ENCODE measurements at places on chromosomes 1 and 21.

DNA sequence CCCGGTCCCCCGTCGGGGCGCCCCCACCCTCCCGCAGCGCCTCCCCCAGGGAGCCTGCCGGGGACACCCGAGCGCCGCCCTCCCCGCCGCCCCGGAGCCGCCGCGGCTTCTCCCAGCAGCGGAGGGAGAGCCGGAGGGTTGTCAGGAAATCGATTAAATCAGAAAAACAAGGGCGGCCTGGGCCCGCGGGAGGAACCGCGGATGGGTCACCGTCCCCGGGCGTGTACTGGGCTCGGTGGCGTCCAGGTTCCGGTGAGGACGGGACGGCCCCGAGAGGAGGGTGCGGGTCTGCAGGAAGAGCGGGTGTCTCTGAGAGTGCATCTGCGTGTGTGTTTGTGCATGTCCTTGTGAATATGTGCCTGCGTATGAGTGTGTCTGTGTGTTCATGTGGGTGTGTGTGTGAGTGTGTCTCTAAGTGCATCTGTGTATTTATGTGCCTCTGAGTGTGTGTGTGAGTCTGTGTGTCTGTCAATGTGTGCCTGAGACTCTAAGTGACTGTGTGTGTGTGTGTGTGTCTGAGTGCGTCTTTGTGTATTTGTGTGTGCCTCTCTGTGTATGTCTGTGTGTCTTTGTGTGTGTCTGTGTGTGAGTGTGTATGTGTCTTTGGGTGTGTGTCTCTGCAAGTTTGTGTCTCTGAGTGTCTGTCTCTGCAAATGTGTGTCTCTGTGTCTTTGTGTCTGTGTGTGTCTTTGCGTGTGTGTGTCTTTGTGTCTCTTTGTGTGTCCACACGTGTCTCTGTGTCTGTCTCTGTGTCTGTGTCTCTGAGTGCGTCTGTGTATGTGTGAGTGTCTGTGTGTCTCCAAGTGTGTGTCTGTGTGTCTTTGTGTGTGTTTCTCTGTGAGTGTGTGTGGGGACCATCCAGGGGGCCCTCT, 1.1 kb downstream of the SPSB1 start:
- no peak for DNase-seq

- DNase-seq = no peak
Measured at GRCh38 chr21:44013380-44014088, 1.4 kb downstream of the TRAPPC10 start.

DNA sequence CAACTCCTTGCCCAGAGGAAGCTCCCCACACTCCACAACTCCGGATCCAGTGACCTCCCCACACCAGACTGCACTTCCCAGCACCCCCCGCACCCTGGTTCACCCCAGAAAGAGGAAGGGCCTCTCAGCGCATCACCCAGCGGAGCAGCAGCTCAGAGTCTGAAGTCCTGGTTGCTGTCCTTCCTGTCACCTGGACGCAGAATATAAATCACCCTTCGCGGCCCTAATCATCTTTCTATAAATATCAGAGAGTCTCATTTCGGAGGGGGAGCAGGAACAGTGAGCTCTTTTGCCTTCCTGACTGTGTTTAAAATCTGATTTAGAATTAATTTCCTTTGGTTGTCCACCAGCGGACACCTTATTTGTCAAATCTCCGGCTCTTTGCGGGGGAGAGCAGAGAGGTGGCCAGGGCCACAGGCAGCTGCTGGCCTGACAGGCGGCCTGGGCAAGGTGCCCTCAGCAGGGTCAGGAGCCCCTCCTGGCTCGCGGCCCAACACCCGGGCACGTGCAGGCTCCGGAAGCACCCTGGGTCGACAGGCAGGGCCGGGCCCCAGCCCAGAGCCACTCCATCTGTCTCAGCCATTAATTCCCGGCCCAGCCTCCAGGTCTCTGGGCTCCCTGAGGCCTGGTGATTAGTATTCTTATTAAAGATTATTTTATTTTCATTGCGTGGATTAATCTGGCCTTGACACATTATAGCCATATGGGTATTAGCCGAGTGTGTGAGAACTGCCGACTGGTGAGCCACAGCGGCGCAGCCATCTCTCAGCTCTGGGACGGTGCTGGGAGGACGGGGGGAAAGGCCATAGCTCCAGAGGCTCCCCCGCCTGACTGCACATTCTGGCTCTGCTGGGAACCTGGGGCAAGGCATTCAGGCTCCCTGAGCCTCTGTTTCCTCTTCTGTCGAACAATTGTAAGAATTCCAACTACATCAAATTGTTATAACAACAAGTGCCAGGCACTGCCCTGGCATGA, 19.7 kb downstream of the EPHA8 start:
- no peak for DNase-seq

DNA sequence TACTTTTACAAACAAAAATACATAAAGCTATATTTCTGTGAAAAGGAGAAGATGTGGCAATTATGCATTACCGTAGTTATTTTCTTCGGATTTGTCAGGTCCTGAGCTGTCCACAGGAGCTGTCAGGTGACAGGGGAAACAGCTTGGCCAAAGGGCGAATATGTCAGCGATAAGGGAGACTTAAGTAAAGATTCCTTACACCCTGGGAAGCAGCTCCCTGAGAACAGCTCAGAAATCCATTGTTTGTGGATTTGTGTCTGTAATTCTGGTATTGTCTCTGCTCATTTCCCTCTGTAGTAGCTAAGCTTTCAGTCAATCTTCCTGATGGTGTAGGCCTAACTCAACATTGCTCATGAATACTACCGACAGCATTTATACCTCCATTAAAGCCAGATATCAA, 7.1 kb upstream of the CD34 start:
- DNase-seq = no peak

- DNase-seq = no peak
Measured at GRCh38 chr1:21205416-21205815, 28.7 kb upstream of the EIF4G3 start.

DNA sequence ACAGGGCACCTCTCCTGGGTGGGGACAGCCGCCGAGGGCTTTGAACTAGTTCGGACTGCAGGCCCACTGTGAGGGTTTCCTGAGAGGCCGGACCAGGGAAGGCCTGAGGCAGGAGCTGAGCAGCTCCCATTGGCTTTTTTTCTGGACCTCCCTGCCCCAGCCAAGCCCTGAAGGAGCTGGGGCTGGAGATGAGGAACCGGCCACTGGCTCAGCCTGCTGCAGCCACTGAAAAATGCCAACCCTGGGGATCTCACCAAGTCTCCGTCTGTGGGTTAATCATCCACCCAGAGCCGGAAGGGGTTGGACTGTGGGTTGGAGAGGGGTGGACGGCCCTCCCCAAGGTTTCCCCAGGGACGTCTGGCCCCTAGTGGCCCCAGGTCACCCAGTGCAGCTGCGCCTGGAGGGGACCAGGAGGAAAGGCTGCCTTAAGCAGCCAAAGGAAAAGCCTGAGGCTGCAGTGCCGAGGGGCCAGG, 2.5 kb downstream of the VWA1 start:
- no peak for DNase-seq

DNA sequence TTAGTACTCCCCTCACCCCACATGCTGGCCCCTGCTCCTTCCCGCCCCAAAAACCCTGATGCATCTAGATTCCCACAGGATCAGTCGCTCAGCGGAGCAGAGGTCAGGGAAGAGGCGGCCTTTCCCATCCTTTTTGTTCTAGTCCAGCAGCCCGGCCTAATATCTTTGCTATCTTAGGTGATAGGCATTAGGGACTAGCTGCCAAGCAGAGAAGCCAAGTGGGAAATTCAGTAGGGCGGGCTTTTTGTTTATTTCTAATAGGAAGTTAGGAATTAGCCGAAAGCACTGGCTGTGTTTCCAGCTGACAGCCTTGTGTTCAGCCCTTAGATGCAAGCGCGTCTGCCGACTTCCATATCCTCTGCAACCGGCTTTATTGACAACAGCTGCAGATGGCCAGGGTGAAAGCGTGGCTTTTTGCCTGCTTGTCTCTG, 59.0 kb upstream of the BCAR3 start:
- DNase-seq = no peak

GRCh38 chr1:180945151-180945550, 32.5 kb downstream of the KIAA1614 start:
- DNase-seq = peak; percentile 86

- DNase-seq = no peak
Measured at GRCh38 chr1:71561206-71561605, 480.4 kb upstream of the ZRANB2 start.

DNA sequence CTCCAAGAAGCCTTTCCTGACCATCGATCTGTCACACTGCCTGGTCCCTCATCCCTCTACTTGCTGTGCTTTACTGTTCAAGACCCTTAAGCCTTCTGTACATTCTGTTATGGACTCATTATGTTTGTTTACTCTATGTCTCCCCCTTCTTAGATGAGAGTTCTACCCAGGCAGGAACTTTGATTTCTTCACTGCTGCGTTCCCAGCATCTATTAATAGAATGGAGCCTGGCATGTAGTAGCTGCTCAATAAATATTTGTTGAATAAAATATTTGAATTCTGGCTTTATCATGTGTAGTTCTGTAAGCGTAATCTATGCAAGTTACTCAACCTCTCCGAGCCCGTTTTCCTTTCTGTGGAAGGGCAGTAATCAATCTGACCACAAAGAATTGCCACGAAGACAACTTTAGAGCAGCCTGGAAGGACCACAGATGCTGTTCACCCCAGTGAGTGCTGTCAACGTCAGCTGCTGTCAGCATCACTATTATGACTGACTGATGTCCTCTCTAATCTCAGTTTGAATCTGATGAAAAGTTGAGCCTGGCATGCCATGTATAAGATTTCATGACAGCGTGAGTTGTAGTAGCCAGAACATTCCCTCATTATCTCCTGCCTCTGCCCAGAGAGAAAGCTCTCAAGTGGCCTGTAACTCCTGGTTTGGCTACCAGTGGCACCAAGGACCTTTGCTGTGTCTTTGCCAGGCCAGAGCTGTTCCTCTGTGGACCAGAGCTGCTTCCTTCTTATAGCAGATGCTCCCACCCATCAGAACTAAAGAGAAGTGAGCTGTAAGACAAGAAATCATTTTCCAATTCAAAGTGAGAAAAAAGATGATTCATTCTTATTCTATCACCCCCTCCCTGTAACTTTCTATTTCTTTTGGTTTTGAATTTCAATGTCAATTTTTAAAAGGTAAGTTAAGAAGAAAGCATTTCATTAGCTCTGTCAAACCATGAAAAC, 94.5 kb downstream of the PRDM2 start:
- DNase-seq = no peak

DNA sequence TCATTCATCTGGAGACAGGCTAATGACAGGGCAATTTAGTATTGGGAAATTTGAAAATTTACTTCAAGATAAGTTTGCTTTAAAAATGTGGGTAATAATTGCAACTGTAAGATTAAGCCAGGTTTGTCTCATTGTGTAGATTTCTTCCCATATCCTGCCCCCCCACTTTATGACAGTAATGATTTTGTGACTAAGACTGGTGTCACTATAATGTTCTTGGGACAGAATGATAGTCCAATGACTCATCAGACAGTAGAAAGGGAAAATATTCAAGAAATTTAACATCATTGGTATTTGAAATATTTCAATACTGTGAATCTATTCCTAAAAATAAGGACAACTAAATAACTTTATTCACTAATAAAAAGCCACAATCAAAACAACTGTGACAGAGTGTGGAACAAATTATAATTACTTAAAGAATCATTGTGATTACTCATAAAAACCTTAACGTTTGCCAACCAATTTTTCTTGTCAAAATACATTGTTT, 36.7 kb downstream of the FH start:
- DNase-seq = no peak

- DNase-seq = no peak
Measured at GRCh38 chr1:206708882-206709281, 24.2 kb downstream of the MAPKAPK2 start.

DNA sequence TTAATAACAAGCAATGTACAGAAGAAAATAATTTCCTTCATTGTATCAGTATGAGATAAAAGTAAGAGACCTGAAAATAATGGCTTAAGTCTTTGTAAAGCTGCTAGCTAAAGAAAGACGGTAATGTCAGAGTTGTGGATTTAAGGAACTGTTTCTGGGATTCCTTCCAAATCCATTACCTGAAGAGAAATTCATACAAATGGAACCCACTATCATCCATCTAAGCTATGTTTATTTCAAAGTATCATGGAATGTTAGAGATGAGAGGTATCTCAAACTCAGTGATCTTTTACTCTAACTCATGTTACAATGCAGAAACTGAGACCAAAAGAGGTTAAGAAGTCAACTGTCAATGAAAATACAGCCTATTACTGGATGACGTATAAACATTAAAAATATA, 197.7 kb downstream of the DENND1B start:
- DNase-seq = no peak

- DNase-seq = no peak
Measured at GRCh38 chr1:232273011-232273410, 356.9 kb downstream of the SIPA1L2 start.

DNA sequence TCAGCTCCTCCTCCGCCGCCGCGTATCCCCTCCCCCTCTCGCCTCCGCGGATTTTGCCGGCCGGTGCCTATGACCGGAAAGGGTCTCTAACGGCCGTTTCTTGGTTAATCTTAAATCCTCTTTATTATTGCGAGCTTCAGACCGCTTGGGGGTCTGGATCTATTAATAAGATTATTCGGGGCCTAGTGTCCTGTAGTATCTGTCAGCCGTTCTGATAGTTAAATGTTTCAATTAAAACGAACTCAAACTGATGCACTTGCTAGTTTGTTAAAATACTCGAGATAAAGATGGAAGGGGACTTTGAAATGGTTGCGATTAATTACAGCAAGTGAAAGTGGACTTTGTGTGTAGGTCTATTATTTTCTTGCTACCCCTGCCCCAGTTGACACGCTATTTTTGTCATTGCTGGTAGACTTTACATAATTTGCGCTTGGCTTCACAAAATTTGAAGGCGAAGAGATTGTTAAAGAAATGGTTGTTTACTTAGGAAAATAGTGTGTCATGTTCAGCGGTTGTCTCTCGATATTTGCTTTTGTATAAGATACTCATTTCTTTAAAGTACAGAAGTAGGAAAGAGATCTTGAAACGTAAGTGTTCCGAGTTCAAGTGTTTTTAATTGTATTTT, 779 bp downstream of the SON start:
- no peak for DNase-seq

DNA sequence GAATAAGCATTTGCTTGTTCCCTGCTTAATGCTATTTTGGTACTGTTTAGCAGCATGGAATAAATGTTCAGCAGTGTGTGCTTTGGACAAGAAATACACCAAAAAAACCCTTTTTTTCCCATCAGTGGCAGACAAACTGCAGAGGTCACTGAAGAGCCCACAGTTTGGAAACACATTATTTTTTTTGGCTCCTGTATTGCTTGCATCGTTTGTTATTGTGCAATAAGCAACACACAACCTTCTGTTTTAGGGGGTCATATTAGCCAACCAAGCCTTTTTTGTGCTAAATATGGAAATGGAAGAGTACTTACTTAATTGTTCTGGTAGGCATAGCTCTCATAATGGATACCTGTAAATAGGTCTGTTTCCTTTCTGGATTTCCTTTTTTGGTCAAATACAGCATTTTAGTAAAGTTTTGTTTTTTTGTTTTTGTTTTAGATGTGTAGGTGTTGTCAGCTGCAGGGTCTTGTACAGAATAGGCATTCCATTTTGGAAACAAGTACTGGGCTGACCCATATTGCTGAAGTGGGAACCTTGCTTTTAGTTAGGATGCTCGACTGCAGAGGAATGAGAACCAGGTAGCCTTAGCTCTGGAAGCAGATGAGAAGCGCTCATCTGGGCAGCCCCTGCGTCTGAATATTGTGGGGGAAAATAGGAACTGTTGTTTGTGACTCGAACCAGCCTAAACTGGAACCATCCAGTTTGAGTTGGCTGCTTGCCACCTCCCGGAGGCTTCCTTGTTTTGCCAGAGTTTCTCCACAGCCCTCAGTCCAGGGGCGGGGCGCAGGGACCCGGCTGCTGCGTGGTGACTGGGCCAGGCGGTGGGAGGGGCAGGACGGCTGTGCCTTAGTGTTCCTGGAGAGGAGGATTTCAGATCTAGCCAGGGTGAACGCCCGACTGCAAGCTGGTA, 38.4 kb downstream of the SPEN start:
- DNase-seq = peak; percentile 98
